GM04504 (cell line): ENCODE measurements at places on chromosomes 1 and 21.

DNA sequence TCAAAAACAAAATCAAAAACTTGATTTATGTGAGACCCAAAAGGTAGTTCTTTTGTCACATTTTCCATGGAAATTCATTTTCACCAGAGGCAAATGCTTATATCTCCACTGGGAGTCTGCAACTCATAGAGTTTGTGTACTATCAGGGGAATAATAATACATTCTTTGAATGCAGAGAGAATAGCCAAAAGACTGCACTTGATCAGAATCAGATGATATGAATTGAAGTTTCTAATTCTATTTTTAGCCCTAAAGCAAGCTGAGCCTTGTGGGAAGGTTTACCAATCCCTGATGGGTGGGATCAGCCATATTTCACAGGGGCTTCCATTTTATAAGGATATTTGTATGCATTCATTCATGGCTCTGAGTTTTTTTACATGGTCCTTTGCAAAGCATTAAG, 49.6 kb downstream of the TSEN15 start:
- no peak for DNase-seq

GRCh38 chr1:96236156-96236739, 485.3 kb upstream of the PTBP2 start:
- DNase-seq = peak; percentile 46

DNA sequence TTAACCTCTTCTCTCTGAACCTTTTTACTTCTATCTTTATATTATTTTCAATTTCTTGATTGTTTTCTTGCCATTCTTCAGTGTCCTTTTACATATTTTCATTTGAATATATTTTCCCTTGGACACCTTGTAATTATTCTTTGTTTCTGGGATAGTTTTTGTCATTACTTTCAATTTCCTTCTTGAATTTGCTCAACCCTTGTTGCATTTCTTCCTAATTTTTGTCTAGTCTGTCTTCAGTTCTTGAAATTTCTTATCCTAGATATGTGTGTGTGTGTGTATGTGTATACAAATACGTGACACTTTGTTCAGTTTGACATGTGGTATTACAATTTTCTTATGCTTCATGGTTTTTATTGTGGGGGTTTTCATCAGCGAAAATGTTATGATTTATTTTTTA, 1.9 kb upstream of the GALNT2 start:
- DNase-seq = no peak

DNA sequence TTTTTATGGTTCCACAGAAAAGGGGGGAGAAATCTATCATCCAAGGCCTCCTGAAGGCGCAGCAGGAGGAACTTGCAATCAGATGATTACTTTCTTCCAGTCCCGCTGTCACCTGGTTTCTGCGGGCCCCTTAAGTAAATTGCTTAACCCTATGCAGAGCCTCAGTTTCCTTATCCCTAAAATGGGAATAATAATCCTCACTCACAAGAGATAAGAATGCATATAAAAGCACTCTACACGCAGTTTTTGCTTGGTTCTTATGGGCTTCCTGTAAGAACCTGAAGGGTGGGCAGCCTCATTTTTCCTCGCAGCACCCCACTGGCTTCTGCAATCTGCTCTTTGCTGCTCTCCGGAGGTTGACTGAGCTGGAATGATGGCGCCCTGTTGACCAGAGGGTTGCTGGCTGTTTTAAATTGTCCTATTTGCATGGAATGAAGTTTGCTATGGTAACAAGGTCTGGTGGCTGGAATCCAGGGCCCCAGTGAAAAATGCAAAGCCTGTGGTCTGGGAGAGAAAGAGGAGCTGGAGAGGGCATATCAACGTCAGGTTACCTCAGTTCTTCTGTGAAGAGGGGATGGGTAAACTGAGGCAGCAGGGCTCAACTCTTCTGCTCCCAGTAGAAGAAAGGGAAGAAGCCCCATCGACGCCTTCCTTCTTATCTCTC, 1.0 kb upstream of the KAZN start:
- no peak for DNase-seq

DNA sequence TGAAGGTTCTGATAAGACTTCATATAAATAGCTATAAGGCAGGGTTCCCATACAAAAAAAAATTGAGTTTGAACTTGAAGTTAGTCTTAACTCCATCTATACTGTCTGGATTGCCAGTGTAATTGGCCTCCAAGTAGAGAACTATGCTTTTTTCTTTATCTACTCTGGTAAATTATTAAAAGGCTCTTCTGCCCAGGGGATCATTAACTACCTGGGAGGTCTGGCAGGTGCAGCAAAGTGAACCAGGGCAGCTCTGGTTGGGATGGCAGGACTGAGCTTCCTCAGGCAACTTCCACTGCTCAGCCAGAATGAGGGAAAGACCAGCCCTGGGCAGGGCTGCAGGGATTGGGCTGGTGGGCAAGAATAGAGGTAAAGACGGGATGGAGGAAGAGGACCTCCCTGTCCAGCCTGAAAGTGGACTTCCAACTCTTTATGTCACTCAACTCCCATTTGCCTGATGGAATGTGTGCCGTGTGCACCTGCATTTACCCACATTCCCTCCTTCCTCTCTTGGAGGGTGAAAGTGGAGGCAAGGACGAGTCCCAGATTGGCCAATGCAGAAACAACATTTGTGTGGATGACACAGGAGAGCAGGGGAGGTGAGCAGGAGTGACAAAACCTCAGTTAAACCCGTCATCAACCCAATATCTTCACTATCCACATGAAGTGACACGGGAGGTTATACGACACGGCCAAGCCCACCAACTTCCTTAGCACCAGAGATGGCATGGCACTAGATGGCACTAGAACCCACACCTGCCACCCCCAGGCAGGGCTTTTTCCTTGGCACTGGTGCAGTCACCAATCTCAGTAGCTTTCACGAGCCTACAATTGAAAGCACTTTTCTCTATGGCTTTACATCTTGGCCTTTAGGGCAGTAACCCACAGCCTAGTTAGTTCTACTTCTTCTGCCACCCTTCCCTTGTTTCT, 25.2 kb downstream of the CCN1 start:
- no peak for DNase-seq

GRCh38 chr21:42145569-42146272, 73.2 kb upstream of the ABCG1 start:
- DNase-seq = peak; percentile 9
